ENCODE measurements at places on chromosomes 2 and 18.

DNA sequence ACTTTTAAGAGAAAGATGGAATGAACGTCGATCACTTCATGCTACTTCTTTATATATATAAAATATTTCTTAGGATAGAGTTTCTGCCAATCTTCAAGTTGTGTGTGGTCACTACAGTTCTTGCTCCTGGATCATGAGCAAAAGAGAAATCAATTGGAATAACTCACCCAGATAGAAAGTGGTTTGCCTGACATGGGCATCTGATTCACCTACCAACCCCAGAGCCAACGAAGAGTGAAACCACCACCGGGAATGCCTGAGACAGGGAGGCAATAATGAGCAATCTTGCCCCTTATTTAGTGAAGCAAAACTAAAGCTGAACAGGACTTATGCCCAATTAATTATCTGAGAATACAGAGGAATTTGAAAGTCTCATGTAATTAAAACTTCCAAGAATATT is 250.2 kb upstream of the REG3G start:
- no peak for DNase-seq

DNA sequence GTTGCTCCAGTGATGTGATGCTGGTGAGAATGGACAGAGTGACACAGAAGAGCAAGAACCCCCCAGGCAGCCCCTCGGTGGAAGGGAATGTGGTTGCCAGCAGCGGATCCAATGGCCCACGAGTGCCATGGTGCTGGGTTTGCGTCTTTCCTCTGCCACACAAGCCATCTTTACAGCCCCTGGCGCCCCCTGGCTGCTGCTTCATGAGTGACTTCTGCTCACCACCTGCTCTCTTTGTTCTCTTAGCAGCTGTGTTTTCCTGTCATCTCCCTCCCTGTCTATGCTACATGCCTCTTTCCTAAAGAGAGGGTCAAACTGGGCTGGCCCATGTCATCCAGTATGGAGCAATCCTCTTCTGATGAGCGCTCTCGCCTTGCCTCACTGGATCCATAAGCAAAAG is 300.0 kb upstream of the SMIM21 start:
- peak; percentile 73 for DNase-seq

GRCh38 chr2:16446706-16447105 is 218.9 kb downstream of the CYRIA start:
- no peak for DNase-seq

- peak; percentile 11 for DNase-seq
These were observed 467.8 kb downstream of the ZEB2 start for GRCh38 chr2:144052083-144052482.

DNA sequence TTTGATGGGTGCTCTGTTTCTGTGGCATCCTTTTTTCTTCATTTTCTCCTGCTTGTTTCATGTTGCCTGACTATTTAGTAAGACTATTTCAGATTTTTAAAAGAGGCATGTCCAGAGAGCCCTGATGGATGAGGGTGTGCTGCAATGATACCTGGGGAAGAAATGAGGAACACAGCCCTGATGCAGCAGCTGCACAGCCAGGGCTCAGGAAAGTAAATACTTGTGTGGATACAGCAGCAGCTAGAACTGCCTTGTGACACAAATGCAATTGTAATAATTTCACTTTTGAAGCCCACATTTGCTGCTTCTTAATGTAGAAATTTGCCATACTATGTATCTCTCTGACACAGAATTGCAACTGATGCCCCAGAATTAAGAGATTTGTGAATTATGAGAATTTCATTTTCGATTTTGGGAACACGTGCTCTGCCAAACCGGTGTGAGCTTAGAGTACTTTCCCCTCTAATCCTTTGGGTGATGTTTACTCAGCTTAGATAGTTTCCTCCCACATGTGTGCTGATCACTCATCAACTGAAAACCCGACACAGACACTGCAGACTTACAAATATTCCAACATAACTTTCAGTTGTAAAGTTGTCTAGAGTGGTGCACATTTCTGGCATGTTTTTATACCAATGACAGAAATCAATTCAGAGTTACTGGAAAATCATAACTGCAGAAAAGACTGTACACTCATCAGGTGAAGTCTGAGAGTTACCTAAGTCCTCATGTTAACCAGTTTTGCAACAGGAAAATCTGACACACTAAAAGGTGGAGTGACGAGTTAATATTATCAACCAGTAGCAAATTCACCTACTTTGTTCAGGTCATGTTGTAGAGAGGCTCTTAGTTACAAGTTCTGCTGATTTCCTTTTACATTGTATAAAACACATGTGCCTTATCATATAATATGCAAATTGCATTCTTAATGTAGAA is 383.4 kb downstream of the CBLN2 start:
- no peak for DNase-seq

- DNase-seq, result no peak
These were observed 15.9 kb downstream of the SMAD7 start for GRCh38 chr18:48934723-48935432.
